ENCODE measurements at places on chromosomes 13 and 19. TPM values are rescaled to one million over a fixed set of nuclear protein-coding genes. Genes with fewer than 3 reads are reported as not detected.

DNA sequence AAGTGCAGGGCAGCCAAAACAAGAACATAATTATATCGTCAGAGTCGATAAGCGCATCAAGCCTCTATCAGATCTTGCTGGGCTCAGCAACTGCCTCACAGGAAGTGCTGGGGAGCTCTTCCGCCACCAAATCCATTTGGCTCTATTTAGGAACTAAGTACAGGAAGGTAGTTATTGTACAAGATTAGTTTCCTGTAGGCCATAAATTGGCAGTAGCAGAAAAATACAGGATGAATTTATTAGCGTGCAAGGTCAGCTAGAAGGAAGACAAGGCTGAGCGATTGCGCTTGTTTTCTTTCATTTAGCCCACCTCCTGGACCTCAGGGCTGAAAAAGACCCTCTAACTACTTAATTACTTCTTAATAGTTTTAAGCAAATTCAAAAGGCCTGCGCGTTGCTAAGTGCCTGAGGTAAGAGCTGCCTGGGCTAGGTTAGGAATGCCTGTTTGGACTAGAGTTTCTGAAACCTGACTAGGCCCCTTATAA, 118.5 kb downstream of the IRS2 start:
- no peak for DNase-seq

GRCh38 chr19:3855320-3855719, 13.5 kb downstream of the ZFR2 start:
- no peak for DNase-seq

DNA sequence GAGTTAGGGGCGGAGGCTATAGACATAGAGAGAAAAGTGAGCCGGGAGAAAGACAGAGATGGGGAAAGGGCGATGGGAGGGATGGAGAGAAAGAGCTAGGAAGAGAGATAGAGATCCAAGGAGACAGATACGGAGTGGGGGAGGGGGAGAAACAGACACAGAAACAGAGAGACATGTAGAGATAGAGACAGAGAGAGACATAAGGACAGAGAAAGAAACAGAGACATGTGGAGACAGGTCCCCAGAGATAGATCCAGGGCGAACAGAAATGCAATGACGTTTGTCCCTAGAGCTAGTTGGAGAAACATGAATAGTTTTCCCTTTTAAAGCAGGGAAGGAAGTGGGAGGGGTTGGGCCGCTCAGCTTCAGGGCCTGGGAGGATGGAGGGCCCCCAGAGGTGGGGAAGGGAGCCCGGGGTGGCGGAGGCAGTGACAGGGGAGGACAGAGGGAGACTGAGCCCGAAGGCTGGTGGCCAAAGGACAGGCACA, 4.6 kb downstream of the PPP1R14A start:
- DNase-seq, result peak; percentile 89

DNA sequence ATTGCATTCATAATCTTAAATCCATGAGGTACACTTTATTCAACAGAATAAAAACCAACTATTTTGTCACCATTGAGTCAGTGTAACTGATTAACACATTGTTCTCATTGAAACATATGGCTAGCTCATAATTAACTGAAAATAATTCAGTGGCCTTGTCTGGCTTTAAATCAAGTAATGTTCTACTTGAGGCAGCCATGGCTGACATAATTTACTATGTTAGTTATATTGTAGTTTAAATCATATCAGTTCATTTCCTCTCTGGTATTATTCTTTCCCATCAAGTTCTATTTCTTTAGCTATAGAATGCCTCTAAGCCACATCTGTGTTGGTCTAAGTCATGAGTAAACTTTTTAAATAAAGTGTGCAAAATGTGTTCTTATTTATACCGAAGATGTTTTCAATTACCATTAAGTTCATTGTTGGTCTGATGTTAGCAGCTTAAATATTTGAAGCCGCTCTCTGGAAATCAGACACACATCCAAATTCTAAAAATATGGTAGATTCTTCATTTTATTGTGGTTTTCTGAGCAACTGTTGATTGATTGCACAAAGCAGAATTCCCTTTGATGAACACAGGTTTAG, 393.7 kb downstream of the GPC6 start:
- no peak for DNase-seq

PLPPR3 gene
- 0.14 TPM for total RNA-seq

Measured in heart left ventricle (tissue), 16 donors.